ENCODE measurements at places on chromosomes 6 and 20.

- no peak for DNase-seq
Measured at GRCh38 chr6:167510648-167511047, 185.8 kb downstream of the TTLL2 start.

DNA sequence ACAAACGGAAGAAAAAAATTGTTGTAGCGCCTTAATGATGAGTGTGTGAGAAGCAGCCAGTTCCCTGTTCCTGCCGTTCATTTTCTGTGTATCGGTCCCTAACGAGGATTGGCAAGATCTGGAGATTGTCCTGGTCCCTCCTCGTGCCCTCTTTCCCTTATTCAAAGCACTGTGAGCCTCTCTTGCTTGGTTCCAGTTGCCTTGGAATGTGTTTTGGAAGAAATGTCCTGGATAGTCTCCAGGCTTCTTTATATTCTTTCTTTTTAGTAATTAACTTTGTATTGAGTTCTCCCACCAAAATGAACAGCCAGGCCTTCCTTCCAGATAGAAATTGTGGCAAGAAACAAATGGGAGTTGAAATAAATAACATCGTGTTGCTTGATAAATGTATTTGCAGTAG, 348.3 kb downstream of the CDH26 start:
- no peak for DNase-seq

DNA sequence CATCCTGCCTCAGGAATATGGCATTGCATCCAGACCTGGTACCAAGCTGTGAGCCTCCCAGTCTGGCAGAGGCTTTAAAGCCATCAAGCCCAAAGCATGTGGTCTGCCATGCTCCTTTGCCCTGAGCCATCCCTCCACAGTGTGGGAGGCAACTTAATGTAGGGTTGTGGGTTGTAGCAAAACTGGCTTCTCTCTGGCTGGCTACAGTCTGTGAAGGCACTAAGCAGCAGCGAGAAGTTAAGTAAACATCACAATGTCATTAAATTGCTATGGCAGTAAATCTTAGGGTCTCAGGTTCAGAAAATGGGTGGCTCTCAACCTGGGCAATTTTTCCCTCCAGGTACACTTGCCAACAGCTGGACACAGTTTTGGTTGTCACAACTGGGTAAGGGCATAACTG, 472.9 kb downstream of the PREX1 start:
- no peak for DNase-seq

GRCh38 chr6:157929765-157930319, 51.8 kb upstream of the SYNJ2 start:
- no peak for DNase-seq

DNA sequence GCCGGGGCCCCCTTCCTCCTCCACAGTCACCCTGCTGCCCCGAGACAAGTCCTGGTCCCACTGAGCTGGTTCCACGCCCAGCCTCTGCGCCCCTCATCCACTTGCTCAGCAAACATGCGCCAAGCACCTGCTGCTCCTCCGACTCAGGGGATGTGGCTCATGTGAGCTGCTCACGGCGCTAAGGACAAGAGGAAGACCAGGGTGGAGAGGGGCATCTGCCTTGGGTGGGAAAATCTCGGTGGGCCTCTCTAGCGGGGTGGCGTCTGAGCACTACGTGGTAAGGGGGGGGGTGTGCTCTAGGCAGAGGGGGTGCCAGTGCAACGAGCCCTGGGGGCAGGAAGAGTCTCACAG, 4.5 kb downstream of the LAMA5 start:
- DNase-seq = no peak

DNA sequence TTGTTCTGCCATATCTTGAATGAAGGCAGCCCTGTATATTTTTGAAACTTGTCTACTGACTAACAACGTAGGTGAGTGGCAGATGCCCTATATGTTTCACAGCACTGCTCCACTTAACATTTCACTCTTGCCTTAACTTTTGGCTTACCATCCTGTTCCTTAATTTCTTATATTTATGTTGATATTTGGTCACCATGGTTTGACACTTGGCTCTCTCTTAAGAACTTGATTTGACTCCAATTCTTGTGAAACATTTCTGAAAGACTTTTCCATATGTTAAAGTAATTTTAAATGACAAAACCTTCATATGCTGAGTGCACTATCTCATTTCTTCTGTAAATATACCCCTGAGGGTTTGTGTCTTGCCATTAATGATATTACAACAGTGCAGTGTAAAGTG, 434.3 kb upstream of the IMPG1 start:
- no peak for DNase-seq

DNA sequence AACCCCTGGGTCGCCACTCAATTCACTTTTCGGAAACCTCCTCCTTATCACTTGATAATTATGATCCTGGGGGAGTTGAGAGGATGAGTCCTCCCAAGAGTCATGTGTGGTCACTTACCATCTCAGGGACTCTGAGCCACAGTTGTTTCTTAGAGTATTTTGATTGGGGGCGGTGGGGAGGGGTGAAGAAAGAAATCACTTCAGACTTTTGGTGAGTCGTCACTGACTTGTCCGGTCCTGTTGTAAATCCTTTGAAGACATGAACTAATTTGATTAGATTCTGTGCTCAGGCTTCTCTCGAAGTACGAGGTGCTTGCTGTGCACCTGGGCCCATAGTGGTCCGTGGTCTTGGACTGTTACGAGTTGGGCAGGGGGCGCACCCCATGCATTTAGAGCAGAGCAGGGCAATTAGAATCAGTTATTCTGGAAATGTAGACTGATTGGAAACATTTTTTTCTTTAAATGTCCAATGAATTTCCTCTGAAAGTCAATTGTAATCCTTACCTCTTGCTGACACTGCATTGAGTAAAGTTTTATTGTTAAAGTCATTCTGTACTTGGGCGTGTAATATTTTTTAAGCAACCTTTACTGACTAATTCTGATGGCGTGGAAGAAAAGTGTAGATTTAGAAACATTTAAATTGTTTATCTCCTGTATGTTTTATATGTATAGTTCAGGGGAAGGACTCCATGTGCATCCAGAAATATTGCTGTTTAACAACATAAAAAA, 173.4 kb downstream of the SLC16A10 start:
- DNase-seq = no peak

DNA sequence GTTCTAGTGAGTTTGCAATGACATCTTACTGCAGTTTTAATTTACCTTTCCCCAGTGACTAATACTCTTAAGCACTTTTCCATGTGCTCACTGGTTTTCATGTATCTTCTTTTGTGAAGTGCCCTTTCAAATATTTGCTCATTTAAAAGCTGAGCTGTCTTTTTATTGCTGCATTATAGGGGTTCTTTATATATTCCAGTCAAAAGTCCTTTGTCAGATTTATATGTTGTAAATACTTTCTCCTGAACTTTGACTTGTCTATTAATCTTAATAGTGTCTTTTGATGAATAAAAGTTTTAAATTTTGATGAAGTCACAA, 50.2 kb upstream of the ELOVL5 start:
- no peak for DNase-seq

GRCh38 chr6:13417431-13417830, 70.0 kb downstream of the GFOD1 start:
- no peak for DNase-seq

- no peak for DNase-seq
Measured at GRCh38 chr20:62761759-62762131, 34.5 kb upstream of the MRGBP start.

DNA sequence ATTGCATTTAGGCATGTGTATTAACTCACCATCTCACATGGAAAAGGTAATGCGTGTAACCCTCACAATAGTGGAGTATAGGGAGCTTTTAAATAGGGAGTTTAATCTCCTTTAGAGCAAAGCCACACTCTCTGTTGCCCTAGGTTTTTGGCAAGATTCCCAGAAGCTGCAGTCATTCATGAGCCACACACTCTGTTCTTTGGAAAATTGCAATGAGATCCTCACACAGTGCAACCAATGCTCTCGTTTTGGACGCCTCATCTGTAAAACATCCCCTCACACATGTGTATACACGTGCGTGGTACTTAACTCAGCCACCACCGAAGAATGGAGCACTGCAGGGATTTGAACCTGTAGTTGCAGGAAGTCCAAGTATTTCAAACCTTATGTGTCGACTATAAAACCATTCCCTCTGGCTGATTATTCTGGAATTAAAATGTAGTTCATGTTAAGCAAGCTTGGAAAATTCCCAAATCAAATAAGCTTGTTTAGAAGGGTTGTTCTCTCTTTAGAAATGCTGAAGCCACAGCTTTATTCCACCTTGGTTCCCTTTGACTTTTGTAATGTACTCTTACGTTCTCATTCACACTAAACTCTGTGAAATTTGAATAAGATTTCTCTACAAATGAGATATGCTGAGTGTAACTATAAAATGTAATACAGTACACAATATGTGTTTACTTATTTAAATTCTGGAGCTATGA, 489.8 kb upstream of the MANEA start:
- DNase-seq = no peak

GRCh38 chr6:45709781-45710220, 305.9 kb downstream of the CLIC5 start:
- DNase-seq = no peak

DNA sequence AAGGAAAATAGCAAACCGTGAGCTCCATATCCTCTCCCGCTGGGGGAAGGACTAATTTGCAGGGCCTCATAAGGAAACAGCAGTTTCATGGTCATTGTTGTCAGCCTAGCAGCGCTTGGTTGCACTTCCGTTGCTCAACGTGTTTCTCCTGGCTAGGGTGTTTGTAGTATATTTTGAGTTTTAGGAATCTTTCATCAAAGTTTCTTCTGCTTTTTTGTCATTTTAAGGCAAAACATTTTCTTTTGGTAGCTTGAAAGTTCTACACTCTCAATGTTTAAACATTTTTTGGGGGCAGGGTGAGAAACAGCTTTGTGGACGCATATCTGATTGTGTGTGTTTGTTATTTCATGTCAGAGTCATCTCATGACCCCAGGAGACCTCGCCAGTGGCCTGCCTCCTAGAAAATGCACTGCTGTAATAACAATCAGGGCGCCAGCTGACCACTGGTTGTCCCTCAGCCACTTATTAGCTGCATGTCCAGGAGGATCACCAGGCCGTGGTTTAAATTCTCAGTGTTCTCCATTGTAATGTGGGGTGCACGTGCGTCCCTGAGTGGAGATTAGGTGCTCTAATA, 20.6 kb downstream of the JARID2 start:
- DNase-seq = no peak

DNA sequence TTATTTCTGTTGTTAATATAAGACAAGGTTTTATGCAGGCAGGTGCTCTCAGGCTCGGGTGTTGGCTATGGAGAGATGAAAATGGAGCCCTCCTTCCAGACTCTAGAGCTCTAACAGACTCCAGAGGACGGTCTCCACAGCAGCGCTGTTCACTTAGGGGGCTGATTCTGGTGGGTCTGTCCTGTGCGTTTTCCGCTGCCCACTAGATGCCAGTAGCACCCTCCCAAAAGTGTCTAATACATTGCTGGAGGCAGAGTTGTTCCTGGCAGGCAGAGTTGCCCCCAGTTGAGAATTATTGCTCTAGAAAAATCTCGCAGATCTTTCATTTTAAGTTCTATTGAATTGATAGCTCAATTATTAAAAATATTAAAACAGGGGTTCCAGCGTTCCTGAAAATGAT, 109.9 kb downstream of the MAP3K4 start:
- DNase-seq = no peak

GRCh38 chr6:49980898-49981297, 11.5 kb upstream of the DEFB113 start:
- no peak for DNase-seq

- DNase-seq = no peak
Measured at GRCh38 chr20:41290804-41291389, 26.6 kb downstream of the ZHX3 start.

DNA sequence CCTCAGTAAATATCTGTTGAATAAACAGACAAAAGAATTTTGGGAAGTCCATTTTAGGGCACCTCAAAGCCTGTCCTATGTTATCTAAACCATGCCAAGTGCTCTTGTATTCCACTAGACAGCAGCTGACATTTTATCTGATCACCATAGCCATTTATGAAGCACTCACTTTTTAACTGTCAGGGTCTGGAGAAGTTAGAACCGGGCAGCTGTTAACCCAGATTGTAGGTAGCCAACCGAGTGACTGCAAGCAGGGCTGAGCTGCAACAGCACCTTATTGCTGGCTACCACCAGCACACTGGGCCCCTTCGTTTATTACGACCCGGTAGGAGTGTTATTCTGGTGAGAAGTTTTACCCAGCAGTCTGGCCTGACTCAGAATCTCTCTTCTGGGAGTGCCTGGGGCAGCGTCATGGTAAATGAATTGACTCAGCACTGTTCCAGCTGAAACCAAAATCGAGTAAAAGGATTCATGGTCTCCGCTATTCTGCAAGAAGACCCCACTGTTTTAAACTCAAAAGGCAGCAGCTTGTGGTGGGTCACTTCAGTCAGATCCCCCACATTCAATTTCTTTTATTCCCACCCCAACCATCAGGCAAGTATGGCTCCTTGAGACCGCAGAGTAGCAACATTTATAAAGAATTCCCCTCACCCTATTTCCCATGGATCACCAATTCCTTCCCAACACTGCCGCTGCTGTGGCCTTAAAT, 1.7 kb downstream of the UBE2V1 start:
- DNase-seq = no peak

DNA sequence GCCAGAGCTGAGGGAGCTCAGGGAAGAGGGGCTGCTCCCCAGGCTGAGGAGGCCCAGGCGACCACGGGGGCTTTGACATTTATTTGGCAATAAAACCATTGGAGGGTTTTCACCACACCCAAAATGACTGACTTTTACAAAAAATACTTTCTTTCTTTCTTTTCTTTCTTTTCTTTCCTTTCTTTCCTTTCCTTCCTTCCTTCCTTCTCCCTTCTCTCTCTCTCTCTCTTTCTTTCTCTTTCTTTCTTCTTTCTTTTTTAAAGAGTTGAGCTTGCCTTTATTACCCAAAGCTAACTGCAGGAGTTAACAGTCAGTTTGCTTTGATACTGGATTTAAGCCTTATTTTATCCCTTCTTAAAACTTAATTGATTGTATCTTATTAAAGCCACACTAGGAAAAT, 17.2 kb downstream of the SNX9 start:
- DNase-seq = no peak

- no peak for DNase-seq
Measured at GRCh38 chr6:149752600-149753373, 3.2 kb downstream of the PCMT1 start.

- no peak for DNase-seq
Measured at GRCh38 chr6:108556866-108557493, 3.7 kb upstream of the FOXO3 start.

DNA sequence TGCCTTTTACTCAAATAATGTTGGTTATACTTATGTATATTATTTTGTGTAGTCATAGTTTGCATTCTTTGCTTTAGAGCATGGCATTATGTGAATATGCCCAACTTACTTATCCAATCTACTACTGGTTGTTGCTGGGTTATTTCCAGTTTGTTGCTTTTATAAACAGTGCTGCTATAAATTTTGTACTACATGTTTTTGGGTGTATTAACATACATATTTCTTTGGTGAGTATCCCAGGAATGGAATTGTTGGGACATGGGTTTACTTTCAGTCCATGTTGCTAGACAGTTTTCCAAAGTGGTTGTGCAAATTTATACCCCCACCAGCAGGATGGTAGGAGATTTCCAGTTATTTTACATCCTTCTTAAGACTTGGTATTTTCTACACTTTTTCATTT, 157.1 kb upstream of the THEMIS start:
- no peak for DNase-seq

DNA sequence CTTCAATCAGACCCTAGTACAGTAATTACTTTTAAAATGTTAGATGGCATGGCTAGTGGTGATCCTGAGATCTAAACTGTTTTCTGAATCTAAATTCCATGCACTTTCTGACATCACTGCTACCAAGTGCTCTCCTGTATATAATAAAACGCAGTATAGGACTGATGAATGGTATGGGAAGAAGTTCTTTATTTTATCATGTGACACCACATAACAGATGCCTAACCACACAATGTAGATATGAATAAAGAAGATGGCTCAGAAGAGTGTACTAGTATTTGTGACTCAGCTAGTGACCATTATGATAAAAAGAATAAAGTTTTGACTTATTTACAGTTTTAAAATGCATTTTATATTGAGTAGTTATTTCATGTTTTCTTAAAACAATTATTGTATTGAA, 8.5 kb downstream of the NDUFAF4 start:
- no peak for DNase-seq

All from effector memory CD8-positive, alpha-beta T cell (primary cell).